Activated T-cell treated with anti-CD3 and anti-CD28 coated beads, Interleukin-2, amount 50 U/mL, for 72 hours (primary cell): ENCODE measurements at places on chromosomes 2 and 18.

GRCh38 chr18:7172611-7173010, 55.0 kb upstream of the LAMA1 start:
- no peaks in the 10 kb centered on the region for H3K4me1 ChIP-seq
- no peak overlapping the region for H3K27ac ChIP-seq
- H3K4me3 ChIP-seq = no peak overlapping the region
- no peaks in the 10 kb centered on the region for H3K27me3 ChIP-seq
- no peak for DNase-seq
- no peaks in the 10 kb centered on the region for H3K36me3 ChIP-seq

DNA sequence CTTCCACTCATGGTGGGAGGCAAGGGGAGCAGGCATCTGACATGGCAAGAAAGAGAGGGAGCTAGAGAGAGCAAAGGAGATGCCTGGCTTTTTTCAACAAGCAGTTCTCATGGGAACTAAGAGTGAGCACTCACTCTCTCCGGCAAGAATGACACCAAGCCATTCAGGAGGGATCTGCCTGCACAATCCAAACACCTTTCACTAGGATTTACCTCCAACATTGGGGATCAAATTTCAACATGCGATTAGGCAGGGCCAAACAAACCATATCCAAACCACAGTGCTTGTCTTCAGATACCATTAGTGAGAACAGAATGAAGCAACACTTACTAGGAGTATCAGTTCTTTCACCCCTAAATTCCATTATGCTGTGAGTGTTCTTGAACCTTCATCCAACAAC, 77.3 kb downstream of the FIGN start:
- no peaks in the 10 kb centered on the region for H3K36me3 ChIP-seq
- H3K4me3 ChIP-seq = no peak overlapping the region
- no peaks in the 10 kb centered on the region for H3K4me1 ChIP-seq
- H3K27me3 ChIP-seq = no peaks in the 10 kb centered on the region

DNA sequence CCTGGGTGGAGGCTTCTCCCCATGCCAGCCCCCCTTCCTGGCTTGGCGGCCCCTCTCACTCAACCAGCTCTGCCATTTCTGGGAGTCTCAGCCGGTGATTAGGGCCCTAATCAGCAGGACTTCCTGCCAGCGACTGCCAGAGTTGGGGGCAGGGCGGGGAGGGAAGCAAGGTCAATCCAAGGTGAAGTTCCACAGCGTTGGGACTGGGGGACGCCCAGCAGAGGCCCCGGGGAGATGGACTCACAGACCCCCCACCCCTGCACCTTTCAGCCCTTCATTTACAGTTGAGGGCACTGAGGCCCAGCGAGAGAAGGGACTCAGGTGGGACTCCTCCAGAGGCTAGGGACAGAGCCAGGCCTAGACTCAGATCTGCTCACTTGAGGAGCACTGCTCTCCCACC, 65.3 kb downstream of the TNS1 start:
- no peaks in the 10 kb centered on the region for H3K4me1 ChIP-seq
- H3K4me3 ChIP-seq = no peak overlapping the region
- no peak overlapping the region for H3K27ac ChIP-seq
- DNase-seq = no peak

DNA sequence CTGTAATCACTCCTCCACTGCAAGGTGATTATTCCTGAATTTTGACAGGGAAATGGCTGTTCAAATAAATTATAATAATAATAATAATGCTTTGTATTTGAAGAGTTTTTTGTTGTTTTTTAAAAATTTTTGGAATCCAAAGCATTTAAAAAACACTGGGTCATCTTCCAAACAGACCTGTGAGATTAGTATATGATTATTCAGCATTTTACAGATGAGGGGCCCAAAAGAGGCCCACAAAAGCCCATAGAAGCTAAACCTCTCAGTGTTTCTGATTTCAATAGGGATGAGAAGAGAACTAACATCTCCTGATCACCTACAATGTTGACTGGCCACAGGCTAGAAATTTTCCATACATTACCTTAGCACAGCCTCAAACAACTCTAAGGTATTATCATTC, 8.0 kb upstream of the POLR2D start:
- H3K4me1 ChIP-seq = no peaks in the 10 kb centered on the region
- DNase-seq = no peak

DNA sequence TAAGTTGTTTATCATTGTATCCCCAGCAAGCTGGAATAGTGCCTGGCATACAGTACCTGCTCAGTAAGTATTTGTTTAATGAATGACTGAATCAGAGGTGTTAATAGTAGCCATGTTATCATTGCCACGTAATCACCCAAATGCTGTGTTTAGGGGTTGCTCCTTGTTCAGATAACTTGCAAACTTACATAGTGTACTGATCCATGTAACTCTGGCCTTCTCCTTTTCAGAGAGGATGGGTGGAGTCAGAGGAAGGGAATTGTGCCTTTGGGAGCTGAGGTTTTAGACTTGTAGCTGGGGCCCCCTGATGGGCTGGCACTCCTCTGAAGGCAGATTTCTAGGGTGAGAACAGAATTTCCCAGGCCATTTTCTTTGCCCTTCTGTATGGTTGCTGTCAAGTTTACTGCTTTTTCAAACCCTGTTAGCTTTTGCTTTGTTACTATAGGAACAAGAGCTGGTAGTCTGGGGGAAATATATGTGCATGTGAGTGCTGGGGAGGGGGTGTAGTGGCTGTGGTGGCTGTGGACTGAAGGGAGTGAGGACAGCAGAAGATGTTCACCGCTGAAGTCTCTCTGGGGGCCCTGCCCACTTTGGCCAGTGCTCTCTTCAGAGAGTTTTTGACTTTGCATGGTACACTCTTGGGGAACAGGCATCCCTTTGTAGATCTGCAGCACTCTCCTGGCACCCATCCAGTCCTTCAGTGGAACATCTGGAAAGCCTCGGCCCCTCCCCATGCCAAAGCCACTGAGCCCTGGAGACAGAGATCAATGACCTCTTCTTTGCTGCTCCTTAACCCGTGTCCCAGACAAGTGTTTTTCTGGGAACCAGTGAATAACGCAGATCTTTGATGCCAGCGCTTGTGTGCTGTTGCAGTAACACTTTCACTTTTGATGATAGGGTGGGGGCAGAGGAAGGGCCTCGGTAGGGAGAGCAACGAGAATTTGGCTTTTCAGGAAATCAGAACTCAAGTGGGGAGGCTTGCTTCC, 209.0 kb downstream of the PRKCE start:
- H3K36me3 ChIP-seq = no peaks in the 10 kb centered on the region
- H3K27ac ChIP-seq = peak overlapping the region; percentile 69
- no peaks in the 10 kb centered on the region for H3K27me3 ChIP-seq
- peaks cover 51% of the 10 kb centered on the region for H3K4me1 ChIP-seq

DNA sequence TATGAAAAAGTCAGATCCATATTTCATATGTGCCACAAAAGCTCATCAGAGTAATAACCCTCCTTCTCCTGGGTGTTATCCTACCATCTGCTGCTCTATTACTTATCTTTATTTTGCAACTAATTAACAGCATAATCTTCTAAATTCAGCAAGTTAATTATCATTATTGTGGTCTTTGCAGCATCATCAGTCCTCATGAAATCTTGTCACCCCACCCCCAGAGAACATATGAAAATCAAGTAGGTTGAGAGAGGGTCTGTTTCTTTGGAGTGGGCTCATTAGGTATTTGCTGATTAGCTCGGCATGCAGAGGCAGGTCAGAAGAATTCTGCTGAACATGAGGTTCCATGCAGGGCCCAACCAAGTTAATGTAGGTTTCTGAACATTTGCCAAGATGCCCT, 64.8 kb downstream of the ATF2 start:
- DNase-seq = no peak
- H3K4me3 ChIP-seq = no peak overlapping the region
- H3K27ac ChIP-seq = no peak overlapping the region
- no peaks in the 10 kb centered on the region for H3K27me3 ChIP-seq

DNA sequence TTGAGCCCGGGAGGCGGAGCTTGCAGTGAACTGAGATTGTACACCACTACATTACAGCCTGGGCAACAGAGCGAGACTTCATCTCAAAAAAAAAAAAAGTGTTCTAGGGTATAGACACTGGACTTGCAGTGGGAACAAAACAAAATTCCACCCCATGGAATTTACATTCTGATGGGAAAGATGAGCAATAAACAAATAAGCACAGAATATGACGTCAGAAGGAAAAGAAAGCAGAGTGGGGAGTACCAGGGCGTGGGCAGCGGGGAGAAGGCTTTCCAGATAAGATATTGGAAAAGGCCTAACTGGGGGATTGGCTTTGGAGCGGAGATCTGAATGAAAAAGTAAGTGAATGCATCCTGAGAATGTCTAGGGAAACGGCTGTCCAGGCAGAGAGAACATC, 17.6 kb downstream of the NPPC start:
- no peaks in the 10 kb centered on the region for H3K36me3 ChIP-seq
- H3K4me1 ChIP-seq = peaks cover 12% of the 10 kb centered on the region
- no peak overlapping the region for H3K4me3 ChIP-seq
- no peak for DNase-seq

- H3K27me3 ChIP-seq = peaks cover 14% of the 10 kb centered on the region
- no peak overlapping the region for H3K4me3 ChIP-seq
- no peak for DNase-seq
These were observed 162.6 kb downstream of the FMNL2 start for GRCh38 chr2:152497481-152498052.

GRCh38 chr2:2569306-2569705, 238.2 kb upstream of the MYT1L start:
- no peaks in the 10 kb centered on the region for H3K36me3 ChIP-seq
- H3K4me1 ChIP-seq = no peaks in the 10 kb centered on the region
- no peak overlapping the region for H3K27ac ChIP-seq
- H3K27me3 ChIP-seq = no peaks in the 10 kb centered on the region
- DNase-seq = no peak

DNA sequence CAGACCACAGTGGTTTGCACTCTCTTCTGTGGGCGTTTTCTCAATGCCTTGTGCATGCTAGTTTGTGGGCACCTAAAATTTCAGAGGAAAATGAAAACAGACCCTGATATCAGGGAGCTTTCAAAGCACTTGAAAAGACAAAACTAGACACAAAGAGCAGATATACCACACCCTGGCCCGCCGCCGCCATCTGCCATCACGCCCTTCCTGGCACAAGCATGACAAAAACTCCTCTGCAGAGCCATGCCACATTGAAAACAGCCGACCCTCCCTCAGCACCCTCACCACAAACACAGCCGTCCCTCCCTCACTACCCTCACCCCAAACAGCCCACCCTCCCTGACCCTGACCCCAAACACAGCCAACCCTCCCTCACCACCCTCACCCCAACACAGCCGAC, 84.8 kb upstream of the RAB6C start:
- peaks cover 6% of the 10 kb centered on the region for H3K27me3 ChIP-seq
- no peaks in the 10 kb centered on the region for H3K36me3 ChIP-seq
- no peak overlapping the region for H3K4me3 ChIP-seq

- no peaks in the 10 kb centered on the region for H3K27me3 ChIP-seq
- DNase-seq = no peak
- H3K4me3 ChIP-seq = peak overlapping the region; percentile 67
- H3K4me1 ChIP-seq = peaks cover 89% of the 10 kb centered on the region
- H3K27ac ChIP-seq = peak overlapping the region; percentile 83
These were observed 67.7 kb downstream of the NCK2 start for GRCh38 chr2:105812180-105813044.

- H3K27ac ChIP-seq = no peak overlapping the region
- DNase-seq = no peak
- no peaks in the 10 kb centered on the region for H3K4me1 ChIP-seq
- no peaks in the 10 kb centered on the region for H3K36me3 ChIP-seq
- no peaks in the 10 kb centered on the region for H3K27me3 ChIP-seq
These were observed 62.9 kb downstream of the MTHFD2 start for GRCh38 chr2:74261204-74261864.

DNA sequence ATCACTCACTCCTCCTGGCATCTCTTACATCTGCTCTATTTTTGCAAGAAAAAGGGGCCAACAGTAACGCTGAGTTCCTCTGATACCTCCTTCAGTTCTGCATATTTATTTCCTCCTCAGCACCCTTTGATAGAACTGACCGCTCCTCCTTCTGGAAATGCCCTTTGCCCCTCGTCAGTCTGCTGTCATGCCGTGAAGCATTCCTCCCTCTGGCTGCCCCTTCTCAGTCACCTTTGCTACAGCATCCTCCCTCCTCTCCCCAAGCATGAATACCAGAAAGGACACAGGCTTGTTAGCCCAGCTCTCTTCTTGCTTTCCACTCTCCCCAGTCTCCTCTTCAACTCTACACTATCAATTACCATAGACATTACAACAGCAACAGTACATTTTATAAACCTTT, 135.4 kb downstream of the NBAS start:
- H3K27ac ChIP-seq = no peak overlapping the region
- H3K27me3 ChIP-seq = no peaks in the 10 kb centered on the region
- DNase-seq = no peak

DNA sequence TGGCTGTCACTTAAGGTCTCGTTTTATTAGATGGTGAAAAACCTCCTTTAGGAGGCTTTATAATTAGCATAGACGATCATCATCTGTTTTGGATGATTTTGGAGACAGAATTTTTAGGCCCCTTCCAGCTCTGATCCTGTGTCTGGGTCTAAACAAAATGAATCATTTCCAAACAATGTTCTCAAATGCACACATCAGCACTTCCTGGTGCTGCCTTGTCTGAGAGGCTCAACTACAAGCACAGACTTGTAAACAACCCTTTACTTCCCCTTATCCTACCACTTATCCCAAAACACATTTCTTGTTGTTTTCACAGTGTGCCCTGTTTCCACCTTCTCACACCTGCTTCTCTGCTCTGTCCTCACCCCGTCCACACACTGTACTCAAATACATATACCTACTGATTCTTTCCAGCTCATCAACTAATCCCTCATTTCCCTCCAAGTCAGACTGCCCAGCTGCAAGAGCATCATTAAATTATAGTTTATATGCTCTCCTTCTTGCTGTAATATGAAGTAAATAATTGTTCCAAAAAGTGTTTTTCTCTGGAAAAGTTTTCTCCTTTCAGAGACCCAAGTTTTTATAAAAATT, 71.2 kb upstream of the COL3A1 start:
- no peak for DNase-seq
- no peak overlapping the region for H3K4me3 ChIP-seq
- no peaks in the 10 kb centered on the region for H3K4me1 ChIP-seq
- no peaks in the 10 kb centered on the region for H3K27me3 ChIP-seq

- H3K4me3 ChIP-seq = no peak overlapping the region
- no peaks in the 10 kb centered on the region for H3K36me3 ChIP-seq
- H3K27ac ChIP-seq = no peak overlapping the region
- peaks cover 54% of the 10 kb centered on the region for H3K4me1 ChIP-seq
- no peak for DNase-seq
These were observed 219.3 kb downstream of the SPP2 start for GRCh38 chr2:234269769-234270204.

GRCh38 chr2:129847043-129847442, 132.4 kb upstream of the RAB6C start:
- no peak overlapping the region for H3K27ac ChIP-seq
- no peaks in the 10 kb centered on the region for H3K4me1 ChIP-seq
- no peak overlapping the region for H3K4me3 ChIP-seq
- H3K27me3 ChIP-seq = peaks cover 8% of the 10 kb centered on the region
- no peaks in the 10 kb centered on the region for H3K36me3 ChIP-seq

DNA sequence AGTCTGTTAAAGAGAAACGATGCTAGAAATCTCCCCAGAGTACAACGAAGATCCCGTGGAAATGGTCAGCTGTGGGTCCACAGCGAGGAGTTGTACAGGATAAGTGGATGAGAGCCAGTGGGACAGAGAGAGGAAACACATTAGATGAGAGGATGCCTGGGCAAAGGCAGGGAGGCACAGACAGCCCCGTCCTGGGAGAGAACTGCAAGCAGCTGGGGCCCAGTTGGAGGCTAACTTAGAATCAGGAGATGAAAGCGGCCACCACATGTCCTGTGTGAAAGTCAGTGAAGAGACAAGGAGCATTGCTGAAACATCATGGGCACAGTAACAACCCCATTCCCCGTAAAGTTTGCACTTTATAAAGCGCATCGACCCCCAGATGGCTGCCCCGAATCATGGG, 157.5 kb downstream of the RAPGEF4 start:
- no peaks in the 10 kb centered on the region for H3K4me1 ChIP-seq
- H3K27ac ChIP-seq = no peak overlapping the region
- H3K27me3 ChIP-seq = peaks cover 10% of the 10 kb centered on the region
